ENCODE measurements at places on chromosomes 1 and 21. TPM values are rescaled to one million over a fixed set of nuclear protein-coding genes. Genes with fewer than 3 reads are reported as not detected.

ACKR1 gene
- total RNA-seq: 110 TPM

MAN1A2 gene
- 47.3 TPM for total RNA-seq

MIS18A gene
- 3.8 TPM for total RNA-seq

FAAH gene
- 2.2 TPM for total RNA-seq

CERS2 gene
- total RNA-seq: 133 TPM

Data from posterior vena cava (tissue), 2 donors.